ENCODE measurements at places on chromosomes 6 and 20. TPM values are rescaled to one million over a fixed set of nuclear protein-coding genes. Genes with fewer than 3 reads are reported as not detected.

The MTFR2 gene
- 2.5 TPM for total RNA-seq

The TP53TG5 gene
- not detected for total RNA-seq

The BEND6 gene
- total RNA-seq, result not detected

The MYLK2 gene
- 0.38 TPM for total RNA-seq

The PDYN gene
- total RNA-seq, result not detected

GRCh38 chr6:130269969-130270635 is 47.4 kb upstream of the SAMD3 start:
- no peaks in the 10 kb centered on the region for H3K36me3 ChIP-seq
- H3K27ac ChIP-seq, result no peak overlapping the region
- H3K27me3 ChIP-seq, result no peaks in the 10 kb centered on the region
- DNase-seq, result no peak
- no peak overlapping the region for H3K4me3 ChIP-seq

- H3K4me1 ChIP-seq, result no peaks in the 10 kb centered on the region
- no peaks in the 10 kb centered on the region for H3K27me3 ChIP-seq
- no peak overlapping the region for H3K27ac ChIP-seq
- H3K36me3 ChIP-seq, result no peaks in the 10 kb centered on the region
Observed at GRCh38 chr20:57022306-57022705, 244.1 kb downstream of the BMP7 start.

DNA sequence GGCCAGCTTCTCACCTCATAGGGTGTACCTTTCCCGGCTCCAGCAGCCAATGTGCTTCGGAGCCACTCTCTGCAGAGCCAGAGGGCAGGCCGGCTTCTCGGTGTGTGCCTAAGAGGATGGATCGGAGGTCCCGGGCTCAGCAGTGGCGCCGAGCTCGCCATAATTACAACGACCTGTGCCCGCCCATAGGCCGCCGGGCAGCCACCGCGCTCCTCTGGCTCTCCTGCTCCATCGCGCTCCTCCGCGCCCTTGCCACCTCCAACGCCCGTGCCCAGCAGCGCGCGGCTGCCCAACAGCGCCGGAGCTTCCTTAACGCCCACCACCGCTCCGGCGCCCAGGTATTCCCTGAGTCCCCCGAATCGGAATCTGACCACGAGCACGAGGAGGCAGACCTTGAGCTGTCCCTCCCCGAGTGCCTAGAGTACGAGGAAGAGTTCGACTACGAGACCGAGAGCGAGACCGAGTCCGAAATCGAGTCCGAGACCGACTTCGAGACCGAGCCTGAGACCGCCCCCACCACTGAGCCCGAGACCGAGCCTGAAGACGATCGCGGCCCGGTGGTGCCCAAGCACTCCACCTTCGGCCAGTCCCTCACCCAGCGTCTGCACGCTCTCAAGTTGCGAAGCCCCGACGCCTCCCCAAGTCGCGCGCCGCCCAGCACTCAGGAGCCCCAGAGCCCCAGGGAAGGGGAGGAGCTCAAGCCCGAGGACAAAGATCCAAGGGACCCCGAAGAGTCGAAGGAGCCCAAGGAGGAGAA is 10.5 kb downstream of the GNAS-AS1 start:
- peaks cover 18% of the 10 kb centered on the region for H3K4me1 ChIP-seq
- no peaks in the 10 kb centered on the region for H3K27me3 ChIP-seq
- DNase-seq, result no peak

DNA sequence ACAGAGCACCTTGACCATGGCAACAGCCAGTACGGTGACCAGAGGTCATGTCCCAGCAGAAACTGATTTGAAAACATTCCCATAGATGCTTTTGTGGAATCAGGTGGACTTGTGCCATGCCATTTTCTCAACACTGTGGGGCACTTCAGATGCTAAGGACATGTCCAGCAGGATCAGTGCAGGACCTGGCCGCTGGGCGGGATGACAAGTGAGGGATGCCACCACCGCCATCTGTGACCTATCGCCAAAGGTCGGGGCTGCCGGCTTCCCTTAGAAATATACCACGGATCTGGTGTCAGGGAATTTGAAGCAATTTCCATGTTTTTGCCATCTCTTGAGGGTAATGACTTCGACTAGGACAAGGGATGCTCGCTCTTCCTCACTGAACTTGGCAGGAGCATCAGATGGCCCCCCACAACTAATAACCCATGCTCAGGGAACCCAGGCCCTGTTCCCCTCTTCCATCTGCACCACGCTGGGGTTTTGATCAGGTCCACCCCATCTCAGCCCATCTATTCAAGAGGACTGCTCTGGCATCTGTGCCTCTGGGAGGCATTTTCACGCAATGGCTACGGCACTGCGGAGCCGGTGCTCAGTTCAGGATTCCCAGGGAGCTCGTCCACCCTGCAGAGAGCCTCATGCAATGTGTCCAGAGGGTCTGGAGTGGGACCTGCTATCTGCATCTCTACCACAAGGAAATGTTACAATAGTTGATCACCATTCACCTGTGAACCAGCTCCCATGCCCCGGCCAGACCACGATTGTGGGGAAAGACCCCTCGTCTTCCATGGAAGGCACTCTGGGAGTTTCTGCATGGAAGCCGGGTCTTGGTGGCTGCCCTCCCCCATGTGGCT is 302.6 kb downstream of the TAF4 start:
- no peak overlapping the region for H3K4me3 ChIP-seq
- H3K36me3 ChIP-seq, result no peaks in the 10 kb centered on the region
- H3K27ac ChIP-seq, result no peak overlapping the region
- no peaks in the 10 kb centered on the region for H3K27me3 ChIP-seq
- no peaks in the 10 kb centered on the region for H3K4me1 ChIP-seq

- H3K27me3 ChIP-seq, result no peaks in the 10 kb centered on the region
- no peak for DNase-seq
- H3K27ac ChIP-seq, result no peak overlapping the region
- no peaks in the 10 kb centered on the region for H3K4me1 ChIP-seq
- H3K36me3 ChIP-seq, result no peaks in the 10 kb centered on the region
Observed at GRCh38 chr20:54026295-54027064, 43.9 kb downstream of the BCAS1 start.

DNA sequence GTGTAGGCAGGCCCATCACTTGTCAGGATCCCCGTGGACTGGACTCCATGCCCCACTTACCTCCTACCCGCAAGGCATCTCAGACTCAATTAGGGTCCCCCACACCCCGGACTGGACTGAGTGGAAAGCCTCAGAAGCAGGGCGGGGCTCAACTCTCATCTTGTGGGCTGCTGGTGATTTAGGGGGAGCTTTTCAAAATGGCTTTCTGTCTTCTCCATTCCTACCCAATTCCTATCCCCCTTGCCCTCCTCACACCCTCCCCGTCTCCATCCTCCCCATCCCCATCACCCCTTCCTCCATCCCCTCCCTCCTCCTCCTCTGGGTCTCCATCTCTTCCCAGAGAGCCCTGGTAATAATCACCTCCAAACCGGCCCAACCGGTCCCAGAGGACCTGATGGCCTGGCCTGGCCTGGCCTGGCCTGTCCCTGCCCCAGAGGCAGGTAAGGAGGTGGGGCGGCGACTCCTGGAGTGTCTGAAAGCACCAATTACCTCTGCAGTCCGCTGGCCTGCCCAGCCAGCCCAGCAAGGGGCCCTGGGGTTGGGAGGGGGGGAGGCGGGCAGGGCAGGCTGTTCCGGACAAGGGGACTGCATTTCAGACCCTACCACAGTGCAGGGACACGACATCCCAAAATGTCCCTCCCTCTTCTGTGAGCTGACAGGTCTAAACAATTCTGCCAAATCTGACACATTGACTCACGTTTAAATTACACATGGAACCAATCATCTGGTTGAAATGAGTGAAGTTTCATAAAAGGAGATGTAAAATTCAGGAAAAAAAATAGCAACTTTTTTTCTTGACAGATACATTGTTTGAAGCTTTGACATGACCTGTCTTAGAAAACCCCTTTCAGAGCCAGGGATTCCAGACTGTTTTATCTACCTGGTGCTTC is 24.8 kb downstream of the MAFB start:
- no peak overlapping the region for H3K4me3 ChIP-seq
- H3K27ac ChIP-seq, result peak overlapping the region; percentile 46
- no peak for DNase-seq
- H3K4me1 ChIP-seq, result no peaks in the 10 kb centered on the region
- no peaks in the 10 kb centered on the region for H3K36me3 ChIP-seq

GRCh38 chr6:149560736-149561135 is 5.4 kb upstream of the GINM1 start:
- H3K27me3 ChIP-seq, result no peaks in the 10 kb centered on the region
- no peaks in the 10 kb centered on the region for H3K4me1 ChIP-seq
- no peak overlapping the region for H3K4me3 ChIP-seq
- DNase-seq, result no peak
- no peak overlapping the region for H3K27ac ChIP-seq

- H3K27ac ChIP-seq, result peak overlapping the region; percentile 95
- H3K4me1 ChIP-seq, result peaks cover 12% of the 10 kb centered on the region
- H3K27me3 ChIP-seq, result no peaks in the 10 kb centered on the region
- no peak for DNase-seq
Observed at GRCh38 chr6:128519931-128520435, 416 bp downstream of the PTPRK start.

GRCh38 chr6:105213272-105213671 is 33.5 kb upstream of the POPDC3 start:
- H3K4me3 ChIP-seq, result no peak overlapping the region
- DNase-seq, result no peak
- no peaks in the 10 kb centered on the region for H3K27me3 ChIP-seq

- peaks cover 7% of the 10 kb centered on the region for H3K36me3 ChIP-seq
- DNase-seq, result no peak
- H3K4me3 ChIP-seq, result no peak overlapping the region
- no peaks in the 10 kb centered on the region for H3K27me3 ChIP-seq
- H3K4me1 ChIP-seq, result peaks cover 9% of the 10 kb centered on the region
Observed at GRCh38 chr20:18165553-18165952, 27.9 kb downstream of the KAT14 start.

GRCh38 chr6:169158691-169159090 is 95.0 kb downstream of the THBS2 start:
- no peak for DNase-seq
- H3K4me3 ChIP-seq, result no peak overlapping the region
- H3K27me3 ChIP-seq, result peaks cover 14% of the 10 kb centered on the region
- peak overlapping the region; percentile 46 for H3K27ac ChIP-seq
- H3K4me1 ChIP-seq, result peaks cover 37% of the 10 kb centered on the region

- DNase-seq, result no peak
- H3K4me3 ChIP-seq, result no peak overlapping the region
Observed at GRCh38 chr6:46134216-46134615, 4.4 kb downstream of the ENPP4 start.

- H3K27me3 ChIP-seq, result no peaks in the 10 kb centered on the region
- no peaks in the 10 kb centered on the region for H3K4me1 ChIP-seq
- DNase-seq, result no peak
Observed at GRCh38 chr6:135814043-135814442, 37.5 kb upstream of the PDE7B start.

DNA sequence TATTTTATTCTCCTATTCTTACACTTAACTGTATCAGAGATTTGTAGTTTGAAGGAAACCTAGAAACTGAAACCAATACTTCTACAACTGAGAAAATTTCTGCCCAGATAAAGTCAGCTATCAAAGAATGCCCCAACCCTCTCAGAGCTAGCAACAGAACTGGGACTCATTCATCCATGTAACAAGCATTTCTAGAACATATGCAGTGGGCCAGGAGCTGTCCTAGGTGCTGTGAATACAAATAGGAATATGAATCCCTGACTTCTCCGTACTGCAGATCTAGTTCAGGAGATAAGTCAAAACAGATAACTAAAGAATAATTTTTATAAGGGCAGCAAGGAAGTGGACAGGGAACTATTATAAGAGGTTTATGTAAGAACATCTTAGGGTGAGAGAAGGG is 654.1 kb upstream of the NOX3 start:
- no peaks in the 10 kb centered on the region for H3K4me1 ChIP-seq
- H3K27ac ChIP-seq, result no peak overlapping the region
- no peaks in the 10 kb centered on the region for H3K36me3 ChIP-seq
- no peak for DNase-seq
- H3K27me3 ChIP-seq, result no peaks in the 10 kb centered on the region

GRCh38 chr20:21104921-21105320 is 1.2 kb downstream of the LINC00237 start:
- no peak overlapping the region for H3K27ac ChIP-seq
- DNase-seq, result no peak
- H3K4me1 ChIP-seq, result peaks cover 44% of the 10 kb centered on the region
- peaks cover 100% of the 10 kb centered on the region for H3K27me3 ChIP-seq
- H3K36me3 ChIP-seq, result no peaks in the 10 kb centered on the region

- H3K36me3 ChIP-seq, result no peaks in the 10 kb centered on the region
- H3K4me1 ChIP-seq, result no peaks in the 10 kb centered on the region
- DNase-seq, result no peak
Observed at GRCh38 chr6:45577836-45578504, 200.2 kb upstream of the SUPT3H start.

- H3K27me3 ChIP-seq, result no peaks in the 10 kb centered on the region
- H3K4me3 ChIP-seq, result no peak overlapping the region
- no peaks in the 10 kb centered on the region for H3K4me1 ChIP-seq
- H3K36me3 ChIP-seq, result peaks cover 28% of the 10 kb centered on the region
Observed at GRCh38 chr6:117534974-117535373, 52.5 kb downstream of the DCBLD1 start.

DNA sequence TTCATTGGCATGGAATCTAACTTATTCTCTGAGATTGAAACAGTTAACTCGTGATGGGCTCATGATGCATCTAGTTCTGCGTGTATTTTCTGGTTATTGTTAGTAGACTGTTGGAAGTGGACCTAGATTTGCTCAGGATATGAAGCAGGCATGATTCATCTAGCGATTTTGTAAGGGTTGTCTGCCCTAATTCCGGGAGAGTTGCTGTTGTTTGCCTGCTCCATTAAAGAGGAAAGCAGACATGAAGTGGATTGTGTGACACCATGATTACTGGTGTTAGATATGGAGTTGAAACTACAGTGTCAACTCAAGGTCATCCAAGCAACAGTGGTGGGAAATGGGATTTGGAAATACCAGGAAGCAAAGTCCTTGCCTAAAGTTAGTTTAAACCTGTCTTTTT is 41.0 kb downstream of the SOX4 start:
- H3K4me3 ChIP-seq, result no peak overlapping the region
- no peaks in the 10 kb centered on the region for H3K27me3 ChIP-seq
- no peaks in the 10 kb centered on the region for H3K4me1 ChIP-seq
- no peaks in the 10 kb centered on the region for H3K36me3 ChIP-seq
- no peak overlapping the region for H3K27ac ChIP-seq
- no peak for DNase-seq

GRCh38 chr6:10385524-10386132 is 29.2 kb downstream of the TFAP2A start:
- H3K27me3 ChIP-seq, result peaks cover 100% of the 10 kb centered on the region
- peaks cover 12% of the 10 kb centered on the region for H3K4me1 ChIP-seq
- H3K27ac ChIP-seq, result no peak overlapping the region

DNA sequence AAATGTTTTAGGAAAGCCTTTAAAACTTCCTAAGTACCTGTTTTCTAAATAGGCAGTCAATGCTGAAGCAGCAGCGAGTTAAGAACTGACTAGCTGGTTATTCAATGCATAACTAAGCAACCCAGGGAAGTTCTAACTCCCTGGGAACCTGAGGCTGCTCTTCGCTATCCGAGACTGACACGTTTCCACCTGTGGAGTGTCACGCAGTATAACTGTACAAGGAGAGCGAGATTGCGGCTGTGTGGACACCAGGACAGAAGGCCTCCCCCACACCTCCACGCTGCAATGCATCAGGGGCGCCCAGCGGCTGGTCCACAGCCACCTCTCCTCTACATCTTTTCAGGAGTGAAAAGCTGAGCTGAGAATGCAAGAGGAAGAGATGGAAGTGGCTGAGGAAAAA is 8.0 kb downstream of the PXDC1 start:
- H3K27me3 ChIP-seq, result no peaks in the 10 kb centered on the region
- DNase-seq, result no peak
- peak overlapping the region; percentile 70 for H3K27ac ChIP-seq
